Astrocyte of the spinal cord (primary cell): ENCODE measurements at places on chromosomes 16 and 17.

DNA sequence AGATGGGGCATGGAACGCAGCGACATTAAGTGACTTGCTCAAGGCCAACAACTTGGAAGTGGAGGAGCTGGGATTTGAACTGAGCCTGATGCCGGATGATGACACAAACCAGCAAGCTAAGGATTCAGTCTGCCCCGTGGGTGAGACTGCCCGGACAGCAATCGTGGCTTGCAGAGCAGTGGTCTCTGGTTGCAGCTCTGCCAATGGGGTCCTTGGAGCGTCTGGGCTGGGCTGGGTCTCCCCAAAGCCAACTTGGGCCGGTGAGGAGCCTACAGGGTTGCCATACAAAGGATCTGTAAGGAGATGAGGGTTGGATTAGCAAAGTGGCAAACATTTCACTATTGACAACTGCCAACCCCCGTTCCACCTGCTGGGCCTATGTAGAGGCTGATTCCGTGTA is 2.6 kb upstream of the CRISPLD2 start:
- no peak for DNase-seq

DNA sequence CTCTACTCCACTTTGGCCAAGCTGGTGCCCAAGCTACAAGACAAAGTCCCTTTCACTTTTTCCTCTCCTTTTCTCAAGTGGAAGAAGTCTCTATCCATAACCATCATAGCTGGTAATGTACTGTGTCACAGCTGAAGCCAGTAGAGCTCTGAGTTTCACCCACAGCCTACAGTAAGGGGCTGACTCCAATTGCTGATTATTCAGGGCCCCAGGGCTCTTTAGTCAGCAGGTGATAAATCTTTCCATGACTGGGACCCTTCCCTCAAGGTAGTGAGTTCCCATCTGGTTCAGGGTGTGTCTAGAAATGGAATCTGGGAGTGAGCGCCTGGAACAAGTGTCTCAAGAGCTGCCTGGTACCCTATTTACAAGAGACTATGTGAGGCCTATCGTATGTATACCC is 436.0 kb upstream of the CA10 start:
- DNase-seq = no peak

- no peak for DNase-seq
Observed at GRCh38 chr16:30340621-30341020, 14.5 kb downstream of the CD2BP2 start.

DNA sequence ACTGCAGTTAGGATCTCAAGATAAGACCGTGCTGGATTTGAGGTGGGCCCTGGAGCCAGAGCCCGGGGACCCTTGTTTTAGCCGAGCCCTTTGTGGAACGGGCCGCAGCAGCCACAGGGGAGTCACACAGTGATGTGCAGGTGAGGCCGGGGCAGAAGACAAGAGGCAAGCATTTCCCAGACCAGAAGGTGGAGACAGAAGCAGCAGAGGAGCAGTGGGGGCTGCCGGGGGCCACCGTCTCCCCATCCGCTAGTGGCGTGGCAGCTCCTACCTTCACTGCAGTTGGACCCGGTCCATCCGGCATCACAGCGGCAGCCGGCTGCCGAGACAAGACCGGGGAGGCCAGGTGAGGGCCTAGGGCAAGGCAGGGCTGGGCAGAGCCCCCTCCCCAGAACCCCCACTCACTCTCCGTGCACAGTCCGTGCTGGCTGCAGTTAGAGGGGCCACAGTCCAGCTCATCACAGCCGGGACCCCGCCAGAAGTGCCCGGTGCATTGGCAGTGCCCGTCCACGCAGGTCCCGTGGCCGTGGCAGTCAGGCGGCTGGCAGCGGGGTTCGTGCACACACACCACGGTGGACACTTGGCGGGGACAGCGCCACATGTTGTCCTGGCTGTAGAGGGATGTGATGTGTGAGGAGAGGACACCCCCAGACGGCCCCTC is 6.0 kb downstream of the NAGPA start:
- no peak for DNase-seq

DNA sequence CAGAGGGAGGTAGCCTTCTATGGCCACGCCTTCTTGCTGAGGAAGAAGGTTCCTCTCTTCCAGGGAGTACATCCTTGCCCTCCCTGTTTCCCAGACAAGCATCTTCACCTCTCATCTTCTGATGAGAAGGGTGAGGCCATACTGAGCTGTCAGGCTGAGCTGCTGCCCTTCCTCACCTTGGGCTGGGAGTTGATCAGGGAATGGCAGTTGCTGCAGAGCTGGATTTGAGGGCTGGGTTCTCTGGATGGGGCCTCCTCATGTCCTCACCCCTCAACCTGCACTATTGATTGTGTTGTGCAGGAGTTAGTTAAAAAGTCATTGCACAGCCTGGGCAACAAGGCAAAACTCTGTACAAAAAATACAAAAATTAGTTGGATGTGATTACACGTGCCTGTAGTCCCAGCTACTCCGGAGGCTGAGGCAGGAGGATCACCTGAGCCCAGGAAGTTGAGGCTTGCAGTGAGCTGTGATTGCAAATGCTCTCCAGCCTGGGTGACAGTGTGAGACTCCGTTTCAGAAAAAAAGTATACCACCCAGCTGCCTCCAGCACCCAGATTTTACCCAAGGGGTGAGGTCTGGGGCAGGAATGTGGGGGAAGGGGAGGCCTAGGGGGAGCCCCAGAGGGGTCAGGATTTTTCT is 2.0 kb downstream of the ERBB2 start:
- no peak for DNase-seq
